AG04449 (cell line): ENCODE measurements at places on chromosomes 1 and 21.
A peak's percentile ranks its signal among the peaks of the same experiment; 100 is the strongest.

GRCh38 chr1:9275567-9276034, 17.1 kb upstream of the SPSB1 start:
- DNase-seq: no peak

DNA sequence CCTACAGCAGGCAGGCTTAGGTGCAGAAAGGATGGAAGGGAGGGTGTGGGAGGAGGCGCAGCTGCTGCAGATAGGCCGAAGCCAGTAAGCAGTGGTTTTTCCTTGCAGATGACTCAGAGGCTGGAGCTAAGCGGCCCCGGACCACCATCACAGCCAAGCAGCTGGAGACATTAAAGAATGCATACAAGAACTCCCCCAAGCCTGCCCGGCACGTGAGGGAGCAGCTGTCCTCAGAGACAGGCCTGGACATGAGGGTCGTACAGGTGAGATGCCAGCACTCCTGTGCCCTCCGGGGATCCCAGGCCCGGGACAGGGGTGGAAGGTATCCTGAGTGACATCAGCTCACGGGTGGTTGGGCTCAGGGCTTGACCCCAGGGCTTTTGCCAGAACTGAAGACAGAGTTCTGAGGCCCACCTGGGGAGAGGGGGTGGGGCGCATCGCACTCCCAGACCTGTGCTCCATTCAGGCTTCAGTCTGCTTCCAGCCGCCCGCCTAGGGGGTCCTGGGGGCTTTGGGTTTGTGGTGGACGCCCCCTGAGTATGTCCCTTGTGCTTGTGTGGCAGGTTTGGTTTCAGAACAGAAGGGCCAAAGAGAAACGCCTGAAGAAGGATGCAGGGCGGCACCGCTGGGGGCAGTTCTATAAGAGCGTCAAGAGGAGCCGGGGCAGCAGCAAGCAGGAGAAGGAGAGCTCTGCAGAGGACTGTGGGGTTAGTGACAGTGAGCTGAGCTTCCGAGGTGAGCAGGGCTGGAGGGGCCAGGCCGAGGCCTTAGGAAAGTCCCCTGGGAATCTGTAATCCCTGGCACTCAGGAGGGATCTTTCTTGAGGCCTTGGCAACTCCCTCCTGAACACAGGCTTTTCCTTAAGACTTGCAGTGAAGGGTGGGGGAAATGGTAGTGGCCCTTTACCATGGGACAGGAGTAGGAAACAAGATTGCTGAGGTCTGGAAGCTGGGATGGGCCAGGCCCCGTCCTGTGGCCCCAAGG, 41.5 kb downstream of the LHX4 start:
- DNase-seq: no peak

DNA sequence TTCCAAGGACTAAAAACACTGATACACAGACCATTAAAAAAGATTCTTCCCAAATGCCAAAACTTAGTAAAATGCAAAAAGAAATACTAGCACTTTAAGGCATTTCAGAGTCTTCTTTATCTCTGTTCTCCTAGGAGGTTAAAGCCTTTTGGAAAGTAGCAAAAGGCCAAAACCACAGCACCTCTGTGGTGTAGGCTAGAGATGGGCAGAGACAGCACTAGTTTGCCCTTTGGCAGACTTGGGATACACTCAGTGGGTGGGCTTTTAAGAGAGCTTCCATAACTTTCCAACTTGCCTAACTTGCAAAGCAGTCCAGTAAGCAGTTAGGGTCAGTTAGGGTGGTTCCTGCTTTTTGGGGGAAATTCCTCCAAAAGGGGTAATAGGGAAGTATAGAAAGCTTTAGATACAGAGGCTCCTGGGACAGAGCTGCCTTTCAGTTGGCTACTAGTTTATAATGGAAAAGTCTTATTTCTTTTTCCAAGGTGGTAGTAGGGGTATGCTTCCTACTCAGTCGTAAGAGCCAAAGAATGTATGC, 17.9 kb upstream of the PTCH2 start:
- DNase-seq: no peak

DNA sequence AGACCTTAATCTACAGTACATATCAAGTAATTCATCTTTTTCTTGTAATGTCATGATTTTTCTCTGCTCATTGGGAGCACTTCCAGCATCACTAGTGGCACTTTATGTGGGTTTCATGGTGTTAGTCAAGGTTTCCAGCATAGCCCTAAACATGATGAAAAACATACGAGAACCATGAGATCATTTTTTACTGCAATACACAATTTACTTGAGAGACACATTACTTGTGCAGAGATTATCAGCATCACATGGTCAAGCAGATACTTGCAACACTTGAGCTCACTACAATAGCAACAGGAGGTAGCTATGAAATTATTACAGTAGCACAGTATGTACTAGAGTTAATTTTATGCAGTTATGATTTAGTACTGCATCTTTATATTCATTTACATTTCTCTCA, 36.4 kb downstream of the ITGB3BP start:
- no peak for DNase-seq

GRCh38 chr1:114902343-114902742, 47.7 kb downstream of the SYCP1 start:
- DNase-seq: no peak

DNA sequence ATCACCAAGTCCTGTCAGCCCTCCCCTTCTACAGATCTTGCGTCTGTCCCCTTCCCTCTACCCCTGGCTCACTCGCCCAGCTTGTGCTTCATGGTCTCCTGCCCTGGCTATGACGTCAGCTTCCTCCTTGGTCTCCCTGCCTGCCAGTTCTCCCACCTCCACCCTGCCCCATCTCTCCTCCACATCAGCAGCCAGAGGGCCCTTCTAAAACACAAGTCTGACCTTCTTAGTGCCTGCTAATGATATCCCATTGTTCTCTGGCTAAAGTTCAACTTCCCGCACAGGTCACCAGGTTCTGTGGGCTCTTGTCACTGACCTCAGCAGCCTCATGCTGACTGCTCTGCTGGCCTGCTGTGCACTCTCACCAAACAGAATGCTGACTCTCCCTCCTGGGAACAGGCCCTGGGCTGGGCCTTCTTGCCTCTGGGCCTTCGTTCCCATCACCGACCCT, 24.7 kb upstream of the MYCL start:
- DNase-seq: no peak

DNA sequence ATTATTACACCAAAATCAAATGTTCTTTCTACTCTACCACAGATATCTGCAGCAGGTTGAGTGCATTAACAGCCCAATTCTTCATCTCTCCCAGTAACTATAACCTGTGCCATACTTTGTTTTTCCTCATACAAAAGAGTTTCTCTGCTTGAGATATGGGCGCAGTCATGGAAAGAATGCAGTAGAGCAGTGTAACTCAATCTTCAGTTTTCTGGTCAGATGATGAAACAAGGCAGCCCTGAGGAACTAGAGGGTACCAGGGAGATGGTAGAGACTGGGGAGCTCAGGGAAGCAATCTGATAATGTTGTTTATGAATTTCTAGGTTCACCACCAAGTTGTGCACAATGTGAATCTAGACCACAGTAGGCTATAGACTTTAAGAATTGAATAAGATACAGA, 39.6 kb downstream of the ASPM start:
- no peak for DNase-seq

DNA sequence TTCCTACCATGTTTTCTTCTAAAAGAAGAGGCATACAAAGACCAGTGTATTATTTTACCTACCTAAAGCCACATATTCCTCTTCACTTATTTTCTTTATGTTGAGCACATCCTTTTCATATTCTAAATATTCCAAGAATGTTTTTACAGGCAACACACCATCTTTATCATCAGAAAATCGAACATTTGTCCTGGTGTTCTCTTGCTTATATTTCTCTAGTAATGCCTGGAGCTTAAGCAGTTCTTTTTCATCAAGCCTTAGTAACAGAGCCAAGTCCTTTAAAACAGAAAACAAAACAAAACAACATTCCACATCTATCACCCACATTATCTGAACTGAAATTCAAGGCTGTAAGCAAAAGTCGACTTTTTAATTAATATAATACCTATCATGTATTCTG, 88.7 kb downstream of the IARS2 start:
- no peak for DNase-seq

DNA sequence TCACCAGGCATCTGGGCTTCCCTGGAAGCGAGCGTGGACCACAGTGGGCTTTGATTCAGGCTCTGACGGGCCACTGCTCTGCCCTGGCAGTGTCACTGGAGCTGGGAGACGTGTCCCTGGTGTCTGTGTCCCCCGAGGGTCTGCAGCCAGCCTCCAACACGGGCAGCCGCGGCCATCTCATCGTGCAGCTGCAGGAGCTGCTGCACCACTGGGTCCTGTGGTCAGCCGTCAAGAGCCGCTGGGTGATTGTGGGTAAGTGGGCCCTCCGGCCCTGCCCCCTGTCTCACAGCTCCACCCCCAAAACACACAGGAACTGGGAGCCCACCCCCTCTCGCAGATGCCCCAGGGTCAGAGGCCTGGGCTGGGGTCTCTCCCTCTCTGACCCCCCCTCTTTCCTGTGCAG, 40.7 kb downstream of the DISP3 start:
- DNase-seq: no peak

GRCh38 chr1:56816264-56816663, 2.9 kb downstream of the FYB2 start:
- DNase-seq: no peak

DNA sequence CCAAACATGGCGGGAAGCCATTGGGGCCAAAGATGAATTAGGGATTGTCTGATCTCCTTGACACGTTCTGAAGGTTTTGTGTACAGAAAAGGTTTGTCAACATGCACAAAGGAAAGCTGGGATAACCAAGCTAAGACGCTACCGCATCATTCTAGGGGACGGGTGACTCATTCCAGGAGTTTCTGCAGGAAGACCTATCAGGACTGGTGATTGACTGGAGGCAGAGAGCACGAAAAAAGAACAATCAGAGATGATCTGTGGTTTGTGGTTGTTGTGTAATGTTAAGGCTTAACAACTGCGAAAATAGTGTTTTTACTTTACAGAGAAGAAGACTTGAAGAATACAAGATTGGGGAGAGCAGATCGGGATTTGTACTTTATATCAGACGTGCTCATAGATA, 22.2 kb upstream of the ERG start:
- no peak for DNase-seq

- no peak for DNase-seq
Measured at GRCh38 chr1:84700070-84700469, 9.8 kb upstream of the SSX2IP start.

DNA sequence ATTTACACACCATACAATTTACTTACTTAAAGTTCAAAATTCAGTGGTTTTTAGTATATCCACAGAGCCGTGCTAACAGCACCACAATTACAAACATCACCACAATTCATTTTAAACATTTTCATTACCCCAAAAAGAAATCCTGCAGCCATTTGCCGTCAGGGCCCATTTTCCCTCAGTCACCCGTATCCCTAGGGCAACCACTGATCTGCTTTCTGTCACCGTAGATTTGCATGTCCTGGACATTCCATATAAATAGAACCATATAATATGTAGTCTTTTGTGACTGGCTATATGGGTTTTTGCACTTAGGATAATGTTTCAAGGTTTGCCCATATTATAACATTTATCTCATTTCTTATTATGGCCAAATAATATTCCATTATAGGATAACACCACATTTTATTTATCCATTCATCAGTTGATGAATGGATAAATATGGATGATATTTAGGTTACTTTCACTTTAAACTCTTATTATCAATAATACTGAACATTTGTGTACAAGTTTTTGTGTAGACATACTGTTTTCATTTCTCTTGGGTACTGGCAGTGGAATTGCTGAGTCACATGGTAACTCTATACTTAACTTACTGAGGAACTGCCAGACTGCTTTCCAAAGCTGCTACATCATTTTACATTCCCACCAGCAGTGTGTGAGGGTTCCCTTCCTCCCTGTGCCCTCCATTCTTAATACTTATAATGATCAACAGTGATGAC, 68.9 kb downstream of the ST3GAL3 start:
- no peak for DNase-seq

GRCh38 chr1:94599095-94599813, 57.7 kb upstream of the F3 start:
- no peak for DNase-seq

GRCh38 chr1:59976194-59977074, 49.9 kb upstream of the CYP2J2 start:
- DNase-seq: no peak

GRCh38 chr1:25738499-25738898, 61.5 kb upstream of the SELENON start:
- DNase-seq: no peak

DNA sequence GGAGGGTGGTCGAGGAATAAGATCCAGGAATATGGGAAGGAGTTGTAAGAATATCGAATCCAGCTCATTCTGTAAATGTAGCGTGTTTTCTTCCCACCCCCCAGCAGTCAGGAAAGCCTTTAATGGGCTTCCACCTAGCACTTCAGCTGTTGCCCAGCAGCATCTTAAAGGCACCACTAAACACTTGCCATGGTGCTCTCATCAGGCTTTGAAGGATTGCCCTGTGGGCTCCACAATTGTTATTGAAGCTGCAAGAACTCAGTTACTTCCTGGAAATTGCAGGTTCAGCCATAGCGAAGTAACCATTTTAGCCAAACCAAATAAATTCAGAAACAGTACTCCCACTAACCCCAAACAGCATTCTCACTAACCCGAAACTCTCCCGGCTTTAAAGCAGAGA, 511.2 kb downstream of the PLPP3 start:
- no peak for DNase-seq

DNA sequence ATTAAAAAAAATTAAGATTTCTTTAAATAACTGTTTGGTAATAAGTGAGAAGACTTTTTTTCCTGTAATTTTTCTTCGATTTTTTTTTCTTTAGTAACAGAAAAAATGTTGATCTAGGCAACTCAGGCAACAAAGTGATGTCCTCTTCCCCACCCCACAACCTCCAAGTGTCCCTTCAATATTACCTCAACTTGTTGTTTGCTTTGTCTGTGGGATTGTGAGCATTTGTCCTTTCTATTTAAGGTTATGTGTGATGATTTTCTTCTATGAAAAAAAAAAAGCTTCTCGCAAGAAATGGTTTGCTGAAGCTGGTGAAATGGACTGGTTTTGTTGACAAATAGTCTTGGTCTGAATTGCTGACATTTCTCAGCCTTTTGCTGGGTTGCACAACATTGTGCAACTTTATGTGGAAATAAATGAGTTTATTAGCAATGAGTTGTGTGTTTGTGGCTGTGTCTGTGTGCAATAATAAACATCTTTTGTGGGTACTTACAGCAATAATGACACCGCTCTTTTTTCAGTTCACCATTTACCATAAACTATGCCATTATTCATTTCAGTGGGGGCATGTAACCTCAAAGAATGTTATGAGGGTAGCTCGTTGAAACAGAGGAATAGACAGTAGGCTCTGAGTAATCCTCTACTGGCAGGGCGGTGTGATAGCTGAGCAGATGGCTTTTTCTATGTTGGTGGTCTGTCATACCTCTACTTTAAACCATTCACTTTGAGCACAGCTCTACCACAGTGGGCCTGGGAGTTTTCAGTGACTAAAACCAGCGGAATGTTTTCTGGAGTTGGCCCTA, 218.4 kb downstream of the HLX start:
- DNase-seq: peak; percentile 98
